ENCODE measurements at places on chromosomes 5 and 9.

- no peak for DNase-seq
Measured at GRCh38 chr5:59575648-59576445, 317.7 kb downstream of the PDE4D start.

- DNase-seq = no peak
Measured at GRCh38 chr9:105006514-105006913, 78.6 kb upstream of the ABCA1 start.

DNA sequence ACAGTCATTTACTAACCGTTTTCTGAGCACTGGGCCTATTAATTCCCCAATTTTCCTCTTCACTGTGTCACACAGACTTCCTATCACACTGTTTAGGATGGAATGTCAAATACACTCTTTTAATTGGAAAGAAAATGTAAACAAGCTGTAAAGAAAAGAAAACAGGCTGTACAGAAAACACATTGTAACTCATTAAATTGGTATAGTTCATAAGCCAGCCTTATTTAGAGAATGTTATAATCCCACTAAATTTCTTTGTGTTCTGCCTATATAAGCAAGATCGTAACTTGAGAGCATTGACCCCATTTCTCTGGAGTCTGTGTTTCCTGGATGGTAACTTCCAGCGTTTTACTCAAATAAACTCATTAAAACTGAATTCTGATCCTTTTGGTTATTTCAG is 46.5 kb downstream of the TARS1 start:
- no peak for DNase-seq

GRCh38 chr5:121974261-121974660 is 12.5 kb downstream of the SRFBP1 start:
- DNase-seq = no peak

DNA sequence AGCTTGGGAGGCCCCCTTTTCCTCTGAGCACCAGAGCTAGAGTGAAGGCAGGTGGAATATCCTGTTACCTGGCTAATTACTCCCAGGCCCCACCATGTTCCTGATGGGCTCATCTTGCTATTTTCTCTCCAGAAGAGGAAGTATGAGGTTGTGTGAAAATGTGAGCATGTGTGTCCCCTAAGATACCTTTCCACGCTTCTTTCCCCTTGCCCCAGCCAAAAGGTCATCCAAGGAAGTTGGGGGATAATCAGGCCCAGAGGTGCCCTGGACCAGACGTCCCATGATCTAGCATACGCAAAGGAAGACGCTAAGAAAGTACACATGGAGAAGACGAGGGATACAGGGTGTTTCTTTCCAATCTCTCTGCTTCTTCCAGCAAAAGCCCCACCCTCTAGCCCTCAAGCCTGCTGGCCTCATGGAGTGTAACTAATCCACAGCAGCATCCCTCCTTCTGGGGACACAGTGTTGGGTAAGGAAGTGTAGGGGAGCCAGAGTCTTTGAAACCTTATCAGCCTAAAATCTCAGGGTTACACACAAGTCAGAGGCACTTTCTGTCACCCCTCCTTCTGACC is 115.3 kb downstream of the SLC1A3 start:
- DNase-seq = no peak

- peak; percentile 62 for DNase-seq
Measured at GRCh38 chr5:179974946-179975712, 67.4 kb upstream of the TBC1D9B start.

DNA sequence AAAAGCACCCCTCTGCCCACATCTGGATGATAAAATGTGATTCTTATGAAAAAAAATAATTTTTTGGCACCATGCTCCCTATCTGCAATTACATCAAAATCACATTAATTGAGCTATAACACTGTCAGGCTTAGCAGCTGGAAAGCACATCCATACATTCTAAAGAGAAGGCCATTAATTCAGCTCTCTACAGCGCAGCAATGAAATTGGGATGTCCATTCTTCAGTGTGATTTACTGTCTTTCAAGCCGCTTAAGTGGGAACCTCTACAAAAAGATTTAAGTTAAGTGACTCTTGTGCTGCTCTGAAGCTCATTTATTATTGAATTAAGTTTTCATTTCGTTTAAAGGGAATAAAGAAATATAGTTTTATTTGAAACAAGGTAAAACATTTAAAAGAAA is 171.3 kb downstream of the EBF1 start:
- no peak for DNase-seq

GRCh38 chr5:20215257-20215656 is 227.3 kb upstream of the CDH18 start:
- no peak for DNase-seq

- no peak for DNase-seq
Measured at GRCh38 chr9:110329639-110330230, 7.9 kb downstream of the TXNDC8 start.

GRCh38 chr5:87156631-87157030 is 111.1 kb upstream of the RASA1 start:
- DNase-seq = no peak

DNA sequence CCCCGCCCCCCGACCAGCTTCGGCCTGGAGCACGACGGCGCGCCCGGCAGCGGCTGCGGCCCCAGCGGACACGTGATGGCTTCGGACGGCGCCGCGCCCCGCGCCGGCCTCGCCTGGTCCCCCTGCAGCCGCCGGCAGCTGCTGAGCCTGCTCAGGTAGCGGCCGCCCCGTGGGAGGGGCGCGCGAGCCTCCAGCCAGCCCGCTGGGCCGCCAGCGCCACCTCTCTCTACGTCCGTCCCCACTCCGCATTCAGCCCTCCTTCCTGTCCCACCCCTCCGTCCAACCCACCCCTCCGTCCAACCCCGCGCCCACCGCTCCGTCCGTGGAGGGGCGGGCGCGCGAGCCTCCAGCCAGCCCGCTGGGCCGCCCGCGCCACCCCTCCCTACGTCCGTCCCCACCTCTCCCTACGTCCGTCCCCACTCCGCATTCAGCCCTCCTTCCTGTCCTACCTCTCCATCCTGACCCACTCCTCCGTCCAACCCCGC is 6.5 kb downstream of the ADAMTS13 start:
- DNase-seq = no peak

DNA sequence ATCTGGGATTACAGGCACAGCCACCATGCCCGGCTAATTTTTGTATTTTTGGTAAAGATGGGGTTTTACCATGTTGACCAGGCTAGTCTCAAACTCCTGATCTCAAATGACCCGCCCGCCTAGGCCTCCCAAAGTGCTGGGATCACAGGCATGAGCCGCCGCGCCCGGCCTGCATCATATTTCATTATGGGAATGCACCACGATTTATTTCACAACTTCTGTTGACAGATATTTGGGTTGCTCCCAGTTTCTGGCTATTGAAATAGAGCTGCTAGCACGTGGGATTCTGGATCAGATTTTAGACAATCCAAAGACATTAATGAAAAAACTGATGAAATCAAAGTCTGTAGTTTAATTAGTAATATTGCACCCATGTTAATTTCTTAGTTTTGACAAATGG is 48.4 kb upstream of the FUBP3 start:
- no peak for DNase-seq

DNA sequence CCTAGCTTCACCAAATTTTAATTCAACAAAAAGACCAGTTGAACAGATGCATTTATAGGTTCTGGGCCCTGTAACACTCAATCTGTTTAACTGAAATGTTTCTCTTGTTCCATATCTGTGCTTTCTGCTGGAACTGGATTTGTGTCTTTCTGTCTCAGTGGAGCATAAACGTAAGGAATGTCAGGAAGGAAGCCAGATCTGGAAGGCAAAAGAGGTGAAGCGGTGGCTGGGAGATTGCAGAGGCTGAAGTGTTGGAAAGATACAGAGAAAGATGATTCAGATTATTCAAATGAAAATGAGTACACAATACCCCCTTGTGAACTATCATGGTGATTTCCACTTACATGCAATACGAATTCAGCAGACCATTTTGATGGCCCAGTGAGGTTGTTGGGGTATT is 406.8 kb downstream of the BRINP1 start:
- no peak for DNase-seq

- DNase-seq = no peak
Measured at GRCh38 chr5:132258102-132259068, 889 bp downstream of the PDLIM4 start.

GRCh38 chr9:15618540-15619331 is 65.9 kb downstream of the CCDC171 start:
- DNase-seq = no peak

DNA sequence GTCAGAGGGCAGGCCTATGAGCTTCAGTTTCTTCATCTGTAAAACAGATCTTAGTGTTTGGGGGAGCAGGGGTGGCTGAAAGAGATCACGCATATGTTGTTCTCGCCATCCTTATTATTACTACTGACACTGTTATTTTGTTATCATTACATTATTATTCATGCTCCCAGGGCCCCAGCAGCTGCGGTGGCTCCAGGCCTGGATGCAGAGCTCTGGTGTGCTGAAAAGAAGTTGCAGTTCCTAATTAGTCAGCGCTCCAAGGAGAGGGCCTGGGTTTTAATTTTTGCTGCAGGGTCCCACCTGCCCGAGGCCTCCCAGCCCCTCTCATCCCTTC is 19.5 kb downstream of the CXXC5 start:
- no peak for DNase-seq

DNA sequence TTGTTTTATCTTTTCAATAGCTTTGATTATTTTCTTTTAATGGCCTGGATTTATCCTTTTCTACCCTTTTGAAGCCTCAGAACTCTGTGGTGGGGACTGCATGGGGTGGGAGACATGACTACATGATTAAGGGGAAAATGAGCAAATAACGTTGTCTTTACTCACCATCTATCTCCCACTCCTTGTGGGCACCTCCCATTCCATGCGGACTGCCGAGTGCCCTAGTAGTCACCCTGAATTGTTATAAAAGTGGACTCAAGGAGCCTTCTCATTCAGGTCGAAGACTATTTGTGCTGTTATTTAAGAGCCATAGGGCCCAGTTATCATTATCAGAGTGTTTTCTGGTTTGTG is 281.8 kb downstream of the MLLT3 start:
- DNase-seq = no peak

- DNase-seq = no peak
Measured at GRCh38 chr9:68998812-68999211, 15.1 kb downstream of the PRKACG start.

DNA sequence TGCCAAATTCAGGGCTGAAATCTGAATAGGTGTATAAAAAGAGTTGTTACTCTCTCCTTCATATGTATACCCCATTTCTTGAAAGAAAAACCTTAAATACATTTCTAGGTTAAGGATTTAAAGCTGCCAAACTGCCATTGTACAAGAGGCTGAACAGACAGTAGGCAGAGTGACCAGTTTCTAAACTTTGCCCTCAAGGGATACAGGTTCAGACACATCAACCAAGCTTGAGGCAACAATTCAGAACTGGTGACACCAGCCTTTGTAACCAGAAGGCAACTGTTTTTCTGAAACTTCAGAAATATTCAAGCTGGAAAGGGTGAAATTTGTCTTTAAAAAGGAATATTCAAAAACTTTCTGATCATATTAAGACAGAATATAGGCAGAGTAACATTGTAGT is 47.5 kb downstream of the FAM114A2 start:
- DNase-seq = no peak

- no peak for DNase-seq
Measured at GRCh38 chr9:116336133-116336862, 182.7 kb downstream of the PAPPA start.

- DNase-seq = no peak
Measured at GRCh38 chr5:155278532-155278931, 265.0 kb downstream of the KIF4B start.

DNA sequence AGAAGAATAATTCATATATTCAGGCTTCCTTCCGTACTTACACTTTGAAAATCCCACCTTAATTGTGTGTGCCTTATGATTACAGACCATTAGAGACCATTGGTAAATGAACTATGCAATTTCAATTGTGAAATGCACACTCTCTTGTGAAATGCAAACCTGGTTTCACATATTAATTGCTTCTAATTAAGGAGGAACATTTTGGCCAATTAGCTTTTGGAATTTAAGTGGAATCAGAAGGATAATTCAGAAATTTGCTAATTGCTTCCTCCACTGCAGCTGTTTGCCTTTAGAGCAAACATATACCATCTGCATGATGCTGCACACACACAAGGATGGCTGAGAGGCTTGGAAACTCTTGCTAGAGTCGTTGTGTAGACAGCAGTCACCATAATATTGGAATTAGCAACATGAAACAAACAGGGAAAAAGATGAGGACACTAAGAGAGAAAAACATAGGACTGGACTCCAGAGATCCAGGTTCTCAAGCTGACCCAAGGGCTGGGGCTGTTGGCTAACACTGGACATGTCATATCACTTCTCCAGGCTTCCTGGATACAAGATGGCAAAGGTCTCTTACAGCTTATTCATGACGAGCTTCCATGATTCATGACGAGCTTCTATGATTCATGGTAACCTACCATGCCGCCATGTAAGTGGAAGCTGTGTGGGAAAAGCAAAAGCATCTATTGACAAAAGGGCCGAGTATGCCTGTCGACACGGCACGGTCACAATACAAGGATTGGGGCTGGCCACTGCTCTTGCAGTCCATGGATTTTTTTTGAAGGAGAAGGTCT is 78.0 kb downstream of the PTCH1 start:
- no peak for DNase-seq

- no peak for DNase-seq
Measured at GRCh38 chr9:137294091-137294680, 7.9 kb downstream of the NRARP start.

GRCh38 chr9:20135119-20135697 is 346.4 kb upstream of the SLC24A2 start:
- DNase-seq = no peak

DNA sequence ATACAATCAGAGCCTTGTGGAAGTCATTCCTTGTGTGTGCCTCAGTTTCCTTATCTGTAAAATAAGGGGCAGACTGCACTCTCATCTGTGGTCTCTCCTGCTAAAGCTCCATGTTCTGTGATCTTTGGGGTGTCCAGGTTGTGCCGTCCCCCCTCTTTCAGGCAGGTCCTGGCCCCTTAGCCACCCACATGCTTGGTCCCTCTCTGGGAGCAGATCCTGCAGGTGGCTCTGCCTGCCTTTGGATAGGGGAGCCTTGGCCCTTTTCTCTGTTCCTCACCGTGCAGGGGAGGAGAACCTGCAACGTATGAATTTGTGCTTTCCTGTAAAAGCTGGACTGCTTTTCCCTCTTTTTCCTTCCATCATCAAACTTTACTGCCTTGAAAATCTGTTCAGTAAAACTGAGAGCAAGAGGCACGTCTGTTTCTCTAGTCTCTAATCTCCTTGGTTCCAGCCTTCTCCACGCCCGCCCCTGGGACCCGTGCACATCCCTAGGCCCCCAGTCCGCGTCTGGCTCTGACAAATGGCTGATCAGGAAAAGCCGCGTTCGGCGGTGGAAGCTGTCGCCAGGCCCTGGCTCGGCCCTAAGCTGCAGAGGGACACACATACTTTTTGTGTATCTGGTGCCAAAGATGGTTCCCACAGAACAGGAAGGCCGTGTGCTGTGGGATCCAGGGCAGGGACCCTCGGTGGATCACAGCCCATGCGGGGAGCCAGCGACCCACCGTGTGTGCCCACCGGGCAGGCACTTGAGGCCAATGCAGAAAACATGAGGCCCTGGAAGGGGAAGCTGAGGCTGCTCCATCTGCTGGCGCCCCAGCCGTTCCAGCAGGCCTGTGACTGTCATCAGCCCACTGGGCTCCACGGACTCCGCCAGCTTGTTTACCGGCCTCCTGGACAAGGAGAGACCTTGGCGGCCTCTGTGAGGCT is 43.4 kb upstream of the COL5A1 start:
- DNase-seq = no peak

- DNase-seq = no peak
Measured at GRCh38 chr9:16551692-16552091, 318.8 kb downstream of the BNC2 start.

Measured in naive B cell (primary cell).